GM23248 (cell line): ENCODE measurements at places on chromosomes 16 and 17.
A peak's percentile ranks its signal among the peaks of the same experiment; 100 is the strongest.

DNA sequence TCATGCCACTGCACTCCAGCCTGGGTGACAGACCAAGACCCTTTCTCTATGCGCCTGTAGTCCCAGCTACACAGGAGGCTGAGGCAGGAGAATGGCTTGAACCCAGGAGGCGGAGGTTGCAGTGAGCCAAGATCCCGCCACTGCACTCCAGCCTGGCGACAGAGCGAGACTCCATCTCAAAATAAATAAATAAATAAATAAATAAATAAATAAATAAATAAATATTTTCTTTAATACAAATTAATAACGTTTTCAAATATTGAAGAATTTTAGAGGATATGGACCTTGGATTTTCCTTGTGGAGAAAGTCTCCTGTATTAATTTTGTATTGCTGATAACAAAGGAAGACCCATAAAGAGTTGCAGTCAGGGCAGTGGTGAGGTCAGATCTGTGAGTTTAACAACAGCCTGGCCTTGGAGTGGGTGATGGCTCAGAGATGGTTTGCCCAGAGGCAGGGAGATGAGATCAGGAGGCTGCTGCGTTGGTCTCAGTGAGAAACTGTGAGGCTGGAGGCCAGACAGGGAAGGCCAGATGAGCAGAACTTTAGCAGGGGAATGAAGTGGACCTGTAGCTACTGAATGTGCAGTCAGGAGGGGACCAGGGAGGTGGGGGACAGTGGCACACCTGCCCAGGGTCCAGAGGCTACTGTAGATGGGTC lies 4.4 kb upstream of the ASGR1 start:
- peak; percentile 32 for DNase-seq

GRCh38 chr17:64081802-64082799 lies 47.8 kb downstream of the ERN1 start:
- peak; percentile 73 for DNase-seq

DNA sequence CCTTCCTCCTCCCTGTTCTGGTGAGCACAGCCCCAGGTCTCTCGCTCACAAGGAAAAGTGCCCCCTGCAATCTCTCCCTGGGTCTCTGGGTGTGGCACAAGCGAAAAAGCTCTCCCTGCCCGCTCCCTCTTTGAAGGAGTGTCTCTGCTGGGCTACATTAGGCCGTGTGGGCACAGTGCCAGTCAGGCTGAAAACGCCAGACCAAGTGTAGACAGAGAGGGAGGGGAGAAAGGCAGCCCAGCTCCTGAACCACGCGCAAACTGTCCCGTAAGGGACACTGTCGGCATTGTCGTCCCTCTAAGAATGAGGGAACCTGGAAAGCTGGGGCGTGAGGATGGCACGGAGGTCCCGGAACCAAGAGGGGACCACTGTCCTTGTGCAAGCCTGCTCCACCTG lies 3.9 kb downstream of the SMIM5 start:
- no peak for DNase-seq

- no peak for DNase-seq
These were observed 394.7 kb downstream of the SEC14L1 start for GRCh38 chr17:77535435-77535834.

DNA sequence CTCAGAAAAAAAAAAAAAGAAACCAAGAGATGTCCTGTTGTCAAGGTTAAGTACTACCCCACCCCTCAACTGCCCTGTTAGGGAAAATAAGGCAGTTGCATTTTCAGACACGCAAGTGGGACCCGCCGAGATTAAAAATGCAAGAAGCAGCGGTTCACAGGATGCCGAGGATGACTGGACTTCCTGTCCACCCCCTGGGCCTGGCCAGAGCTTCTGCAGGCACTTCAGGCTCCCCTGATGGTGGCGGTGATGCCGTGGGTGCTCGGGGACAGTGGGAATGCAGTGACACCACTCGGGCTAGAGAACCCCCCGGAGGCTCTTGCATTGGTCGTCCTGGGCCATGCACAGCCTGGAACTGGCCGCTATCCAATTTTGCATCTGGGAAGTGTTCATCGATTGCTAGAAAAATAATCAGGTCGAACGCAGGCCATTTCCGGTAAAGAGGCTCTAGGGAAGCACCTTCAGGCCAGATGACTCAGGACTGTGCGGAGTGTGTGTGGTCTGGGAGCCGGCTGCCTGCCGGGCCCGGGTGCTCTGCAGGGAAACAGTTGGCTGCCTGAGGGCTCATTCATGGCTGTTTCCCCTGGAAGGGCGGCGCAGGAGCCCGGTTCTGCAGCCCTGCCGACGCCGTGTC lies 13.4 kb upstream of the CRISPLD2 start:
- peak; percentile 88 for DNase-seq

DNA sequence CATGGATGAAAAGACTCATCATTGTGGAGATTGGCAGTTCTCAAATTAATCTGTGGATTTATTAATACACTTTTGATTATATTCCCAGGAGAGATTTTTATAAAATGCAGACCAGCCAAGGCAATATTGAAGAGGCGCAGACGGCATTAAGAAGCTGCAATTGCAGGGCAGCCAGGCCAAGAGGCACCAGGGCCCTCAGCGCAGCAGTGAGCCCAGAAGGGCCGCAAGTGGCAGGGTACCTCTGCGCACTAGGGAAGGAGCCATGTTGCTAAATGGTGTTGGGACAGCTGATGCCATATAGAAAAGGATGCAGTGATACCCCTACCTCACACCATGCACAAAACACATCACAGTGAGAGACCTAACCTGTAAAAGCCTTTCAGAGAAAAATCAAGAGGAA lies 36.6 kb upstream of the CHMP6 start:
- DNase-seq = no peak

GRCh38 chr16:3458852-3459361 lies 15.4 kb downstream of the NAA60 start:
- peak; percentile 50 for DNase-seq

DNA sequence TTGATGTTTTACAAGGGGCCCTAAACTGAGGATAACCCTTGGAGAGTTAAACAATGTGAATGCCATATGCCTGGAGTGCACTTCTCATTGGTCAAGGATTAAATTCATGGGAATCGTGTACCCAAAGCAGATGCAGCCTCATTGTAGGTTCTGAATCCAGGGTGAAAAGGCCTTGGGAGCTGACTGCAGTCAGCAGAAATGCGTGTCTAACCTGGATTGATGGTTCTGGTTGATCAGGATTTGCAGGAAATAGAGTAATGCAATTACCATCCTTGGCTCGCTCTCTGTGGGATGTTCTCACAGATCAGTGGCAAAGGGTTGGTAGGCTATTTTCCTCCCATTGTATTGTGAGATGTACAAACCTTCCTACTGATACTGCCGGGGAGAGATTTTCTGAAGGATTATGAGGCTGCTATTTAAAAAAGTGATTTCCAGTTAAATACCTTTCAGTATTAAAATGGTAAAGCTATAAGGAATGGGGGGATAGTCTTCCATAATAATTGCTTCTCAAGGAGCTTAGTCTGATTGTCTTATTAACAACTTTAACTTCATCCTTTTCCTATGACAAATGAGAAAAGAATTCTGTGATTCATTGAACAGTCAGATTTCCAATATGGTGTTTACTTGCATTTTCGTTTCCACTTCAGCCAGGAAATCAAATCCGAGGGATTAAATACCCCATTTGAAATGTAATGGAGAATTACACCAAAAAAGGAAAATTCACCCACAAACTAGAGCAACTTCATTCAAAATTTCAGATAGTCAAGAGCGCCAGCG lies 1028.1 kb upstream of the EEF2KMT start:
- DNase-seq = no peak

- DNase-seq = no peak
These were observed 6.6 kb downstream of the FAM20A start for GRCh38 chr17:68594552-68594951.

DNA sequence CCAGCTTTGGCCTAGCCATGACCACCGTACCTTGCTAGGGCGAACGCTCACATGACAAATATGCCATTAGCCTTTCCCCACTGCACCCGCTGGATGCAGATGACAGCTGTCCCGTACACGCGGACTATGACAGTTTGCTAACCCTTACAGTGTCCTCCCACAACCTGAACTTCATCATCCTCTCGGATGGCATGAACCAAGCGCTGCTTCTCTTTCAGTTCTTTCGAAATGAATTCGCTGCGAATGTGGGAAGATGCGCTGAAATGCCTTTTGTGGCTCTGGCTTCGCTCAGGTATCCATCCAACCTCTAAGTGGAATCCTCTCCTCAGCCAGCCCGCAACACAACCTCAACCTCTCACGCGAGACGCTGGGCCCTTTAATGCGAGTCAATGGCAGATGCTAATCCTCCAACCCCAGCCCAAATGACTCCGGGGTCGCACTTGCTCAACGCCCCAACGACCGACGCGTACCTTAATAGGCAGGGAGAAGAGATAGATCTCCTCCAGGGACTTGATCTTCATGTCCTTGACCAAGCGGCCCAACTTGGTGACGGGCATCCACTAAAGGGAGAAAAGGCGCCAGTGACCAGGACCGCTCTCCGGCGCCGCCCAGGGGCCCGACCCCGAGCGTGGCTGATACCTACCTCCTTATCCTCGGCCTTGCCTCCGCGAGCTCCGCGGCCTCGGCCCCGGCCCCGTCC lies 670 bp downstream of the RPS2 start:
- DNase-seq = peak; percentile 58

GRCh38 chr16:12122202-12122601 lies 145.7 kb downstream of the SNX29 start:
- DNase-seq = no peak

DNA sequence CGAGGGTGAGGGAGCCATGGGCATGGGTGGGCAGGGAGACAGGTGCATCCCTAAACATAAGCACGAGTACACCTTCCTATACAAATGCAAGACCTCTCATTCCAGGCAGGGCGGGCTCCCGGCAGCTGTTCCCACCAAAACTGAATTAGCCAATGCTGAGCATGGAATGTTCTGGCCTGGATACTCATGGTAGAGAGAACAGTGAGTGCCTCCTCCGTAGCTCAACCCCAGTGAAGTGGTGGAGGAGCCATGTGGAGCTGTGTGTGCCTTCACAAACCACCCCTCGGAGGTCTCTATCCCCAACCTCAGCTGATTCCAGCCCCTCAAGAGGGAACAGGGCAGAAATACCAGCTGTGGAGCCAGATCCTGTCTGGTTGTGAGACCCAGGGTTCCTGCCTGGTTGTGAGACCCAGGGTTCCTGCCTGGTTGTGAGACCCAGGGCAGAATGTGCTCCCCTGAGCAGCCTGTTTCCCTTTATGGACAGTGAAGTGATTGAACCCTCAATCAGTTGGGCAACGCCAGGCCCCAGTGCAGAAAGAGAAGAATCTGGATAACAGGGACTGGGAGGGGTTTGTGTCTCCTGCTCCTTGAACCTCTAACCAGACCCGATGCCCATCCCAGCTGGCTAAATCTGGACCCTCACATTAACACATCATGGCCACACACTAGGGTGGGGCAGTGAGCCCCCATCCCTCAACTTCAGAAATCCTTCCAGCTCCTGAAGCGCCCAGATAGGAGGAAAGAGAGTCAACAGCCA lies 2.4 kb upstream of the CDH16 start:
- DNase-seq = no peak

DNA sequence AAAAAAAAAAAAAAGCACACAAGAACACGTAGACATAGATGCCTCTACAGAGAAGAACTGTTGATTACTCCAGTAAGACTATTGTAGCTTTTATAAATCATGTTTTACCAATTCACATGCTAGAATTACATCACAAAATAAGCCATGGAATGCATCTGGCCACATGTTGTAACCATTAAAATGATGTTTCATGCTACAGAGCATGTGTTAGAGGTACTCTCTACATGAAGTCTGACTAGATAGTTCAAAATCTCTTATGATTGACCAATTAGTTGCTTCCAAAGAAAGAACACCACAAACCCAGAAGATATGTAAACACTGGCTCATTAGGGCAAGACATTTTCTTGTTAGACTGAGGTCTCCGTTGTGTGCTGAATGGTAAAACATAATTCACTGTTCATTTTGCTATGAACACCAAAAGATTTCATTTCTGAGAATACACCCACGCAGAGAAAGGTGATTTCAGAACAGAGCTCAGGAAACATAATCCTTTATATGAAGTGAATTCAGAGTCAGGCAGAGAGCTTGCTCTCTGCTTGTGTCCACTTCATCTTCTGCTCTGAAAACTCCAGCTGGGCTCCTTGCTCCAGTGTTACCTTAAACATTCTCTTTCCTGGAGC lies 411.4 kb upstream of the SOX9 start:
- peak; percentile 51 for DNase-seq

- peak; percentile 89 for DNase-seq
These were observed 22.3 kb downstream of the MAP3K14 start for GRCh38 chr17:45294506-45294905.

GRCh38 chr17:28763804-28764266 lies 20.0 kb downstream of the TRAF4 start:
- DNase-seq = peak; percentile 84

DNA sequence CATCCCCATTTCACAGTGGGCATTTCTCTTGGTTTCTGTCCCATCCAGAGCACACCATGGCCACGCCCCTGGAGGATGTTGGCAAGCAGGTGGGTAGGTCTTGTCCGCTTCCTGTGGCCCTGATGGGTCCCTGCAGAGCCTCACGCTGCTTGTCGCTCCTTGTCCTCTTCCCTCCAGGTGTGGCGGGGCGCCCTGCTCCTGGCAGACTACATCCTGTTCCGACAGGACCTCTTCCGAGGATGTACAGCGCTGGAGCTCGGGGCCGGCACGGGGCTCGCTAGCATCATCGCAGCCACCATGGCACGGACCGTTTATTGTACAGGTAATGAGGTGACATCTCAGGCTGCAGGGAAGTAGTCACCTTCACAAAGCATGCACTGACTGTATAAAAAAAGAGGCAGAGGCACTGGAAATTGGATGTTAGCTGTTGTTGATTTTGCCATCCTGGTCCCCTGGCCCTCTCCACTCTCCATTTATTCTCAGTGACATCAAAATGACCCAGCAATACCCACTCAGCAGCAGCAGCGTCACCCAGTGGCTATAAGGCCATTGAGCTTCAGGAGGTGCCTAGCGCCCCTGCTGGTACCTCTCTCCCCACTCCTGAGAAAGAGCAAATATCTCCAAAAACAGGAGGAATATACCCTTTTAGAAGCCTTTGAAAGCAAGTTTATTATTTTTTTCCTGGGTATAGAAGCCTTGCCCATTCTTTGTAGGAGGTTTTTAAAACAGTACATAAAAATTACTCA lies 13.7 kb downstream of the METTL22 start:
- peak; percentile 58 for DNase-seq

- DNase-seq = no peak
These were observed 377.1 kb downstream of the CNTNAP4 start for GRCh38 chr16:76654088-76654820.

DNA sequence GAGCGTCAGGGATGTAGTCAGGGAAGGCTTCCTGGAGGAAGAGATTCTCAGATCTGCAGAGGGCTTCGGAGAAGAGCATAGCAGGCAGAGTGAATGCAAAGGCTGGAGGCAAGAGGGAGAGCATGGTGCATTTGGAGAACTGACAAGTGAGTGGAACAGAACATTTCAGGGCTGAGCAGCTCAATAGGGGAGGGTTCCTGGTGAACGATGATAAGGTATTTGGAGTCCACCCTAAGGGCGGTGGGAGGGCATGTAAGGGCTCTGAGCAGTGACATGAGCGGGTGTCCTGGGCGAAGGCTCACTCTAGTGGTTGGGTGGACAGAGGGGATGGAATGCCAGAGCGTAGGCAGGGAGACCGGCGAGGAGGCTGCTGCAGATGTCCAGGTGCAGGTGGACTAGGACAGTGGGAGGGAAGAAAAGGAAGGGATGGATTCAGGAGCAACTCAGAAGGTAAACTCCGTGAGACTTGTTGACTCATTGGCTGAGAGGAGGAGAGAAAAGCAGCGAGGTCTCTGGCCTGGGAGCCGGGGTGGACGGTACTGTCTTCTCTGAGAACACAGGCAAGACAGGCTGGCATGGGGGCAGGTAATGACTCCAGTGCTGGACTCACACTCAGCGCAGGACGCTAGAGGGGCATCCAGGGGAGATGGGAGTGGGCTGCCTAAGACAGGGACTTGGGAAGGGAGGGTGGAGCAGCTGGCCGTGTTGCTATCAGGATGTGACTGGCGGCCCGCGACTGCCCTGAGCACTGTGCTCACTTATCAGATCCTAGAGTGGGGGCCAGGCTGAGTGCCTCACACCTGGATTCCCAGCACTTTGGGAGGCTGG lies 1.4 kb upstream of the PITPNA start:
- no peak for DNase-seq
